ENCODE measurements at places on chromosomes 3 and 15.

DNA sequence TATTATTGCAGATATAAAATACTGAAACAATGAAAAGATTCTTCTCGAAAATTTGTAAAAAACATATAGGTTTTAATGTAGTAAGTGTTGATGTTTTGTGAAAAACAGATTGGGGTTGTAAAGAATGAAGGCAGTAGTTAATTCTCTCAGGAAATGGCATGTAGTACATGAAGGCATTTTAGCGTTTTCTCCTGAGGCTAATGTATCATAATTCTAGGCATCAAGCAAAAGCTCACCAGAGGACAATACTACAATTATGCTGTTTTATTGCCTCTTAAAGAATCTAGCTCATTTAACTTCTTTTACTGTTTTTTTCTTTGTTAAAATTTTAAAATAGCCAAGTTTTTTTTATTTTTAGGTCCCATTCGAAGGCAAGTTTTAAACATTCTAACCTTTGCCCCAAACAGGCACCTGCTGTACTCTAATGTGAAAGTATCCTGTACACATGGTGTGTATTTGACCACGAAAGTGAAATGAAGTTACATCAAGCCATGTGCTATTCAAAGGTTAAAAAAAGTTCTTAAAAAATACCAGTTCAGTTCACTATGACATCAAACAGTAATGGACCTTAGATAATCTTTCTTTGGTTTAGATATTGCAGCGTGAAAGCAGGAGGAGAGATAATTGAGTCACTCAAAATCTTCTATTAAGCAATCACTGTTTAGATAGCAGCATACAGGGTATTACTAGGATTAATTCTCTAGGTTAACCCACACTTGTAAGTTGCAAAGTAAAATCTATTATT lies 163.6 kb downstream of the ECT2 start:
- DNase-seq = no peak

GRCh38 chr3:189794518-189794917 lies 163.3 kb downstream of the TP63 start:
- DNase-seq = no peak

DNA sequence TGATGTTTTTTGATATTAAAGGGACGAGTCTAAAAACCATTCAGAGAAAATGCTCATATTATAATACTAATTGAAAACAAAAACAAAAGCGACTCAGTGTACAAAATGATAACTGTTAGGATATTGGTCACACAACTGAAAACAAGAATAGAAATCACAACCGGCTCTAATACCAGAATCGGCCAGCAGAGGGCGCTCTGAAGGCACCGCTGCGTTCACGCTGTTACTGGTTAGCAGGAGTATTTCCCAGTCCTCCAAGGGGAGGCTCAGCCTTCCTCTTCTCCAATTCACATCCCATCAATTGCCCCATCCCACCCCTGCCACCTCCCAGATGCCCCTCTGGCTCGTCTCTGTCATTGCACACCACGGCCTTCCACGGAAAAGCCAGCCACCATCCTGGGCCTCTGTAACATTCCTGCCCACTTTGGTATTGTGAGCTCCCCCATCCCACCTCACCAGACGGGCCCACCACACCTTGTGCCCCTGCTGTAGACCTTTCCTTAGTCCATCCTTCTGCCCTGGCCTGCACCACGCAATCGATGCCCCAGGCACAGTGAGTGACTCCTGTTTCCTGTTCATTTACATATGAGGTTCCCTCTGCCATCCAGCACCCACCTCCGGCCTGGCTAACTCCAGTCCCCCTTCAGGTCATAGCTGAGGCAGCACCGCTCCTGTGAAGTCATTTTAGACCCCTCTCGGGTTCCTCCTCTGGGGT lies 8.5 kb downstream of the FAM107A start:
- no peak for DNase-seq

DNA sequence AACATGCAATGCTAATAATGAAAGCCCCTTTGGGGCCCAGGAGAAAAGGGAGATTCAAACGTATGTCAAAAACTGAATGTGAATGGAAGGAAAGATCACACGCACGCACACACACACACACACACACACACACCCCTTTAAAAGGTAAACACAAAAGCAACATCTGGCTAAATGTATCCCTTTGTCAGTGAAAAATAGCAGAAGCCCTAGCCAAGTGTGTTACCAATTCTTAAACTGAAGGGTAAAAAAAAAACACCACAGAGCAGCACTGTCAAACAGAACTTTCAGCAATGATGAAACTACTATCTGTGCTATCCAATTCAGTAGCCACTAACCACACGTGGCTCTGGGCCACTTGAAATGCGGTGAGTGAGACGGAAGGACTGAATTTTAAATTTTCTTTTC lies 4.9 kb downstream of the RFTN1 start:
- DNase-seq = no peak

- no peak for DNase-seq
These were observed 237.9 kb downstream of the GAP43 start for GRCh38 chr3:115861166-115861733.

DNA sequence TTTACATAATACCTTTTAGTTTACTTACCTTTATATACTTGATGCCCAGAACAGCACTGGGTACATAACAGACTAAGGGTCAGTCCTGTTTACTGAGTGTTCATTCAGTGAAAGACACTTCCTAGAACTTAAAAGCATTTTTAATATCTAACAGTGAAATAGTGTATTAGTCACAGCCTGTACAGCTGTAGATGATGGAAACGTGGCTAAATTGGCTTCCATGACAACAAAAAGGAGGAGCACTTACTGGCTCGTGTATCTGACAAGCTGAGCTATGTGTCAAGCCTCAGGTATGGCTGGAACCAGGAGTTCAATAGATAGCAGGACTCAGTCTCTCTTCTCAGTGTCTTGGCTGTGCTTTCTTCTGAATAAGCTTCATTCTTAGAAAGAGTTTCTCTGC lies 40.2 kb downstream of the CMTM8 start:
- no peak for DNase-seq

DNA sequence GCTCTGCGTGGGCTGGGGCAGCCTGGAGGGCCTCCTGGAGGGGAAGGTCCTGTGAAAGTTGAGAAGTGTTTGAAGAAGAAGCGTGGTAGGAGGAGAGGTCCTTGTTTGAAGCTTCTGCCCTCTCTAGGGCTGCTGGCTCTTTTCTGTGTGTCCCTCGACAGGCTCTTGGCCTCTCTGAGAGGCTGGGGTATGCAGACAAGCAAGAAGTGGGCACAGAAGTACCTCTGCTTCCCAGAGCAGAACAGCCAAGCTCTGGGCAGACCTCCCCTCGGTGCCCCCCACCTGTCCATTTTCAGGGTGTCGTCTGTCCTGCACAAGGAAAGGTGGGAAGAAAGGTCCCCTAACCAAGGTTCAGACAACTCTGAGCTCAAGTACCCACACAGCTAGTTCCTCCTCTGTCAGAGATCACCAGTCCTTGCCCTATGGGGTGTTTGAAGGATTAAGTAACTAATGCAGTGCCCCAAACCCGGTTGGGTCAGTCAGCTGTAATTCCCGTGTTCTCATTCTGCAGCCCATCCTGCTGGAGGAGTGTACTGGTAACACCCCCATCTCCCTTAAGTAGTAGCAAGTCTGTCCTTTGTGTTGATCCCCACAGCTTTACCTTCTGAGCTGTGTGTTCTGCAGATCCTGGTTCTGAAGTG lies 6.3 kb downstream of the CSK start:
- no peak for DNase-seq

- DNase-seq = no peak
These were observed 1.9 kb downstream of the CD200 start for GRCh38 chr3:112334691-112335433.

DNA sequence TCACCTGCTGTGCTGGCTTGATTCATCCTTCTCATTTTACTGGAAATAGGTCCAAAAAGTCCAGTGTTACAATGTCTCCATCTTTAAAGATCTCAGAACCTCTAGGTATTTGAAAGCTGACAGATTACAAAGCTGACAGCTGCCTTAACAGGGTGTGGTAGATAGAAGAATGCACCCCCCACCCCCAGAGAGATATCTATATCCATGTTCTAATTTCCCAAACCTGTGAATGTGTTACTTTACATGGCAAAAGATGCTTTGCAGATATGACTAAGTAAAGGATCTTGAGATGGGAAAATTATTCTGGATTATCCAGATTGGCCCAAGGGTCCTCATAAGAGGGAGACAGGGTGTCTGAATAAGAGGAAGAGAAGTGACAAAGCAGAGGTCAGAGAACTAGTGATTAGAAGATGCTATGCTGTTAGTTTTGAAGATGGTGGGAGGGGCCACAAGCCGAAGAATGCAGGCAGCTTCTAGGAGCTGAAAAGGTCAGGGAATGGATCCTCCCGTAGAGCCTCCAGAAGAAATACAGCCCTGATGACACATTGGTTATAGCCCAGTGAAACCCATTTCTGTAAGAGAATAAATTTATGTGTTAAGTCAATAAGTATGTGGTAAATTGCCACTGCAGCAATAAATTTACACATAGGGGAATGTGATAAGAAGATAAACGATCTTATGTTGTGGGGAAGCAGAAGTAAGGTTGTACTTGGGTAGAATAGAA lies 21.5 kb upstream of the FSTL1 start:
- DNase-seq = no peak

GRCh38 chr15:98800437-98801233 lies 152.3 kb downstream of the IGF1R start:
- DNase-seq = no peak

DNA sequence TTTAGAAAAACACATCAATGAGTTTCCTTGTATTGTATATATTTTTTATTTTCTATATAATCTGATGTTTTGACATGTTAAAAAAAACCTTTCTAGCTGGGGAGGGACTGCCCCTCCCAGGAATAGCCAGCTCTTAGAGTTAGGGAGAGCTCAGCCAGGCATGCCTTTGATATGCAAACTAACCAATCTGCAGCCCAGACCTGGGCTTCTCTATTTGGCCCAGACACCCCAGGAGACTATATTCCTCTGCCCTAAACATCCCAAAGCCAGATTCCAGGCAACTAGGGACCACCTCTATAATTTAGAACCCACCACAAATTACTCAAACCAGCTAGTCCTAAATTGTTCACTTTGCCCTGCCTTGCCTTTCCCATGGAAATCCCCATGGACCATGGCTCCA lies 390.9 kb upstream of the ADAMTS9 start:
- no peak for DNase-seq

GRCh38 chr3:59425942-59426341 lies 376.1 kb upstream of the CFAP20DC start:
- DNase-seq = no peak

GRCh38 chr15:98217356-98217755 lies 256.9 kb downstream of the ARRDC4 start:
- no peak for DNase-seq

DNA sequence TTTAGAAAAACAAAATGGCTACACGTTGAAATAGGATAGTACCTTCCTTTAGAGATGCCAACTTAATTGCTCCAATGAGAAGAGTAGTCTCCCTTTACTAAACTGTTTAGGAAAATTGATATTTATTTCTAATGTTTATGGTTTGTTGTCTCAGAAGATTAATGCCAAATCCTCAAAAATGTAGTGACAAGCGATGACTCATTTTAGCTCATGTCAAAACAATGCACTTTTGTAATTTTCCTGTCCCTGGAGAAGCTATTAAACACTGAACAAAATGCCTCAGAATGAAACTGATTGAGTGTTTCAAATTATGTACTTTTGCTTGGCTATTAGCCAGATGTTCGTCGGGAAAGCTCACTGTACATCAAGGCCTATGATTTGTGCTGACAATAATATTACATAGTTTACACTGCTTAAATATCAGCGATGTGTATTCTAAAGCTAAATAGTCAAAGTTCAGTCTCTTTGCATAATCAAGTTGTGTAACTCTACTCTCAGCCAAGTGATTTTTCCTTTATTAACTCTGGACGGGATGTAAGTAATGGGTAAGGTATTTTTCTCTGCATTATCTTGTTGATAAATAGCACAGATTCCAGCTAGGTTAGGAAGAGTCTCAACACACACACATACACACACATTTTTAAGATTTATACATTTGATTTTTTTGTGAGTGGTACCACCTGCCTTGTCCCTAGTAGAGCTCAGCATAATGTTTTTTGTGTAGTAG lies 83.7 kb downstream of the CMSS1 start:
- DNase-seq = no peak

DNA sequence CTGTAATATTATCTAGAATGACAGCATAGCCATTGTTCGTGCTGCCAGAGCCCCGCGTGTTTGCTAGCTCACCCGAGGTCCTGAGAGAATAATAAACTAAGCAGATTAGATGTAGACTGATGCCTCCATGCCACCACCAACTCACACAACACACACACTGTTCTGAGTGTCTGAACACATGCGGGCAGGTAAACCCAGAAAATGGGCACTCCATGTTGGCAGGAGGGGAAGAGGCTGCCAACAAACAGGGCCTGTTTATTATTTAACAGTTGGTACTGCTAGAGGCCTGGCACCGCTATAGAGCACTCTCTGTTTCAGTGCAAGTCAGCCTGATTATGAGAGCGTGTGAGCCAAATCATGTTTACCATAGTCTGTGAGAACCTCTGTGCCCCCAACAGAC lies 299.0 kb downstream of the ZBTB20 start:
- DNase-seq = no peak

DNA sequence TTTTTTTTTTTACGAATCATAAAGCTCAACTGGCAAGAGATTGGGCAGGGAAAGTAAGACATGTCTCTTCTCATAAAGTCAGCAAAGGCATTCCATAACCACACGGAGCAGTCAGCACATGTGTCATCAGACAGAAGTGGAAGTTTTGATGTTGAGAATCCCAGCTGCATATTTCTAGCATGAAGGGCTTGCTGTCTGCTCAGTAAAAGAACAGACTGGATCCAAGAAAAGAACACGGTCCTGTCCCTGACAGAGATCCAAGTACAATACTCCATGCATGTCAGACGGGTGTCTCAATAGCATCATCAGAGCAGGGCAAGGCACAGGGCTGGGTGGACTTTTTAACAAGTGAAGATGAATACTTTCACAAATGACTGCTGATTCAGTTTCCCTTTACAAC lies 38.2 kb downstream of the ABI3BP start:
- no peak for DNase-seq

- no peak for DNase-seq
These were observed 62.1 kb downstream of the RASGRF1 start for GRCh38 chr15:79028411-79028964.

GRCh38 chr3:143265501-143266070 lies 146.0 kb downstream of the CHST2 start:
- no peak for DNase-seq

GRCh38 chr3:175005881-175006280 lies 146.7 kb downstream of the NAALADL2 start:
- DNase-seq = no peak

DNA sequence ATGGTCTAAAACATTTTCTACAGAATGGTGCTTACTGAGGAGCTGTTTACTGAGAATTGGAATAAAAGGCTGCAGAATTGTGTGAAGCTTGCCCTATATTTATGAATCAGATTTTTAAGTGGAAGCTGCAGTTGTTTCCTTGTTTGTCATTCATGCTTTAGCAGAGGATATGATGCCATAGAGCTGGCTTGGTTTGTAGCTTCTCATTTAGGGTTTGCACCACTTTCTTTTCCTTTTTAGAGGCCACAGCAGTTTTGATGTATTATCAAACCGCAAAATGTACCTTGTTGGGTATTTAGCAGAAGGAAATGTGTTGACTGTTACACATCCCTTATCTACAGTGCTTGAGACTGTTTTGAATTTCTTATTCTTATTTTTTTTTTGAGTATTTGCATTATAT lies 66.2 kb downstream of the RASA2 start:
- DNase-seq = no peak

Data from DMS 273 treated with DMSO at 0.1 percent for 48 hours (cell line).